ENCODE measurements at places on chromosomes 6 and 20. TPM values are rescaled to one million over a fixed set of nuclear protein-coding genes. Genes with fewer than 3 reads are reported as not detected.

- peak overlapping the region; percentile 46 for H3K27ac ChIP-seq
- H3K4me3 ChIP-seq: no peak overlapping the region
- H3K27me3 ChIP-seq: no peaks in the 10 kb centered on the region
- DNase-seq: no peak
- H3K4me1 ChIP-seq: peaks cover 4% of the 10 kb centered on the region
Measured at GRCh38 chr6:57254055-57254717, 32.1 kb upstream of the RAB23 start.

DNA sequence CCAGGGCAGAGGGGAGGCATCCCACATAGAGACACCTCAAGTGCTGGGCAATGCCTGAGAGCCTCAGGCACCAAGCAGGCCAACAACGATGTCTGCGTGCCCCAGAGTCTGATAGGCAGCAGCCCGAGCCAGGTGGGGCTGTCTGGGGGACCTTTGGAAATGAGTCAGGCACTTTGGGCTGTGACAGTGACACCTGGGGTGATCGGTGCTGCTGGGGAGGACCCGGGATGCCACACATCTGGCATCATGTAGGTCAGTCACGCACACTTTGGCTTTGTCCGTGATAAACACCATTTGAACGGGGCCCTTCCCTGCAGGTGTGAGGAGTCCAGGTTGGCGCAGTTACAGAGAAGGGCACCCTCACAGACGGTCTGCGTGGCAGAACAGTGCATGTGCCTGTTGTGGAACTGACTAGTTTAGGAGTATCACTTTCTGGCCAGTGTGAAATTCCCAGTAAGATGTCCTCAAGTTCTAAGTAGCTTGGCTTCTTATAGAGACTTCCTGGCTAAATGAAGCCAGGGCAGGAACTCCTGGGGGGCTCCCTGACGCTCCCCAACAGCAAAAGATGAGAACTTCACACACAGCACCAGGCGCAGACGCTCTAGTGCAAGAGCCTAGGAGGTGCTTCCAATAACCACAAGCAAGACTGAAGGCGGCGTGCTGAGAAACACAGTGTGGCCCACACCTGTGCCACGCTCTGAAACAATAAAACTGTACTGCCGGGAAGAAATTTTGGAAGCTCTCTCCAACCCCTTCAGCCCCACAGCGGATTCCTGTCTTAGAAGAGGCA, 134.7 kb downstream of the WDR27 start:
- no peak for DNase-seq
- H3K36me3 ChIP-seq: no peaks in the 10 kb centered on the region
- no peaks in the 10 kb centered on the region for H3K4me1 ChIP-seq
- no peaks in the 10 kb centered on the region for H3K27me3 ChIP-seq
- H3K27ac ChIP-seq: no peak overlapping the region

GRCh38 chr6:142838821-142839685, 105.9 kb downstream of the HIVEP2 start:
- peak overlapping the region; percentile 21 for H3K27ac ChIP-seq
- peaks cover 21% of the 10 kb centered on the region for H3K4me1 ChIP-seq

GRCh38 chr6:129279343-129280292, 396.7 kb downstream of the LAMA2 start:
- no peak overlapping the region for H3K4me3 ChIP-seq
- H3K27ac ChIP-seq: no peak overlapping the region
- H3K4me1 ChIP-seq: no peaks in the 10 kb centered on the region

GRCh38 chr6:164812706-164813105, 496.7 kb downstream of the C6orf118 start:
- no peaks in the 10 kb centered on the region for H3K27me3 ChIP-seq
- no peak overlapping the region for H3K27ac ChIP-seq
- no peaks in the 10 kb centered on the region for H3K4me1 ChIP-seq
- H3K4me3 ChIP-seq: no peak overlapping the region
- DNase-seq: no peak

DNA sequence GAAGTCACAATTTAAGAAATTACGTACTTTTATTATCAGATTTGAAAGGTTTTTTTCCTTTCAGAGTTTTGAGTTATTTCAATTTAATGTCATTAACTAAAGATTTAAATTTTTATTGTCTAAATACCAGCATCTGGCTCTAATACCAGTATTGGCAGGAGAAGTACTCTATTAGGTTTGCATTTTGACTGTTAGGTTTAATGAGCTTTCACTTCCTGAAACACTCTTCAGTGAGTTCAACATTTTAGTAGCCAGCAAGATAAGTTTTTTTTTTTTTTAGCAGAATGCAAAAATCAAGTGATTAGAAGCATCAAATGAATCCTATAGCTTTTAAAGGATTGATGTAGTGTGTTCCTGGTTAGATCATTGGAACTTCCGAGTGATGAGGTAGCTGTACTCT, 34.0 kb upstream of the SCGN start:
- DNase-seq: no peak
- no peak overlapping the region for H3K4me3 ChIP-seq
- no peaks in the 10 kb centered on the region for H3K36me3 ChIP-seq
- no peak overlapping the region for H3K27ac ChIP-seq
- peaks cover 5% of the 10 kb centered on the region for H3K4me1 ChIP-seq

DNA sequence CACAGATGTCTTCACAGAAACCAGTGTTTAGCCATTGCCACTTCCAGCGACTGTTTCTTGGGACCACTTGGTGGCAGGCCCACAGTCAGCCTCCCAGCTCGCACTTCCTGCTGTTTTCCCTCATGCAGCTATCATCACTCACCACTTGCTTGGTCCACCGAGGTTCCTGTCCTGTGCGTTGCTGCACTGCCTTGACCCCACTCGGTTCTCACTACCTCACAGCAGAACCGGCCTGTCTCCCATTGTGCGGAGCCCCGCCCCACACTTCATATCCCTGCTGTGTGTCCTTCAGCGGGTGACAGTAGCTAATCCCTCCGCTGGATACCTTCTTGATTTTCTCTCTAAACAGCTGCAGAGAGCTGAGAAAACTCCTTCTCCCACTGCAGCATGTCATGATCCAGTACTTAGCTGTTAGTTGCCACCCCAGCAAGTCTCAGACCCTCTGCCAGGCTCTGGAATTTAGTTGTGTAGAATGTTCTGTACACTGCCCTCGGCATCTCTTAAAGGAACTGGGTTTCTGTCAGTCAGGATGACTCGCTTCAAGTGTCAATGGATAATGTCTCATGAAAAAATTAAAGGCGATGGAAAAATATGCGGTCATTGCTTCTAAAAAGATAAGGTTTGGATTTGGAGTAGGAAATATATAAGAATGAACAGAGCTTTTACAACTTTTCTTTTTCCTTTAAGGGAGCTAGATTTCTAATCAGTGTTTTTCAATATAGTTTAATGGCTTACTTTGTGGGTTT, 208.0 kb downstream of the FARS2 start:
- no peak overlapping the region for H3K27ac ChIP-seq
- H3K36me3 ChIP-seq: no peaks in the 10 kb centered on the region
- no peaks in the 10 kb centered on the region for H3K27me3 ChIP-seq
- DNase-seq: no peak
- no peak overlapping the region for H3K4me3 ChIP-seq

DNA sequence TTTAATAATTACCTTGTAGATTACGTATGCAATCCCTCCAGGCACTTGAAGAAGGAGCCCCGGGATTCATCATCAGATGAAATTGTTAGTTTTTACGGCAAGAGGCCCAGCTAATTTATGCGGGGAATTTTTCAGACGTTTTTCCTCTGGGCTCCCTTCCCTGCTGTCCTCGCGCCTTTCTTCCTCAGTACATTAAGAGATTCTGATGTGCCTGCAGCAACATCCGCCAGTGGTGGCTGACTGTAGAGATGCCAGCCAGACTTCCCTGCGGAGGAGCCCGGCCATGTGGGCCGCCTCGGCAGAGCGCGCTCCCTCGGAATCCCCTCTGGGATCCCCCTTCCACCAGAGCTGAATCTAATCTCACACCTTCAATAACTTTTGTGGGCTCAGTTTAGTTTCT, 46.4 kb upstream of the POU3F2 start:
- no peak overlapping the region for H3K4me3 ChIP-seq
- H3K27me3 ChIP-seq: no peaks in the 10 kb centered on the region
- H3K4me1 ChIP-seq: no peaks in the 10 kb centered on the region
- H3K27ac ChIP-seq: no peak overlapping the region

GRCh38 chr20:56943946-56944945, 315.1 kb downstream of the TFAP2C start:
- DNase-seq: no peak
- H3K4me1 ChIP-seq: no peaks in the 10 kb centered on the region
- H3K27ac ChIP-seq: no peak overlapping the region
- no peaks in the 10 kb centered on the region for H3K27me3 ChIP-seq

- H3K4me3 ChIP-seq: no peak overlapping the region
- no peak for DNase-seq
- H3K27me3 ChIP-seq: no peaks in the 10 kb centered on the region
- peaks cover 14% of the 10 kb centered on the region for H3K4me1 ChIP-seq
Measured at GRCh38 chr6:159943968-159944598, 24.8 kb upstream of the IGF2R start.

DNA sequence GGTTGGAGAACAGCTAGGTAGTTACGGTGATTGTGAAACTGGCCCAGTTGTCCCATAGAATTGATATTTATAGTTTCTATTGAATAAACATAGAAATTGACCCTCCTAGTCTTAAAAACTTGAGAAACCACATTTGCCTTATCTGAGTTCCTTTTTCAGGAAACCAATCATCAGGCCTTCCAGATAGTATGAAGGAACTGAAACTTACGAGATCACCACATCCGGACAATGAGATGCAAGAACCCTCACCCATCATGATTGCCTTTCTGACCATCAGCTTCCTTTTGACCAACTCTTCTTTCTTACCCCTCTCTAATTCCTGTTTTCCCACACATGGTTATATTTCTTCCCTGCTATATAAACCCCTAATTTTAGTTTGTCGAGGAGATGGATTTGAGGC, 21.8 kb downstream of the SLC35F1 start:
- H3K27me3 ChIP-seq: no peaks in the 10 kb centered on the region
- no peak for DNase-seq
- H3K4me3 ChIP-seq: no peak overlapping the region
- H3K36me3 ChIP-seq: no peaks in the 10 kb centered on the region

Gene MRPL14
- total RNA-seq: 20.8 TPM

Gene EEF1A2
- 21.0 TPM for total RNA-seq

Gene ZNF831
- 0.66 TPM for total RNA-seq

Gene GGTLC1
- not detected for total RNA-seq

Gene ADTRP
- total RNA-seq: not detected

Gene COL12A1
- total RNA-seq: 35.3 TPM

Gene GPR6
- total RNA-seq: not detected
